ENCODE measurements at places on chromosomes 3 and 15.

DNA sequence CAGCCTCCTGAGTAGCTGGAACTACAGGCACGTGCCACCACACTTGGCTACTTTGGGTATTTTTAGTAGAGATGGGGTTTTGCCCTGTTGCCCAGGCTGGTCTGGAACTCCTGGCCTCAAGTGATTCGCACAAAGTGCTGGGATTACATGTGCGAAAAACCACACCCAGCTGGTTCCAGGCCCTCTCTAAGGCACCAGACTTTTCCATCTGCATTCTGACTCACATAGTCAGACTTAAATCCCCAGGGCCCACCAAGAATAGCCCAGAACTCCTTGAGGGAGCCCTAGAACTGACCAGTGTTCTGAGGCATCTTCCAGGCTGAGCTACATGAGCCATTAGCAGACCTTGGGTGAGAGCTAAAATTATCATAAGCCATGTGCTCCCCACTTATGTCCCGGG lies 68.1 kb downstream of the NMD3 start:
- DNase-seq: no peak

DNA sequence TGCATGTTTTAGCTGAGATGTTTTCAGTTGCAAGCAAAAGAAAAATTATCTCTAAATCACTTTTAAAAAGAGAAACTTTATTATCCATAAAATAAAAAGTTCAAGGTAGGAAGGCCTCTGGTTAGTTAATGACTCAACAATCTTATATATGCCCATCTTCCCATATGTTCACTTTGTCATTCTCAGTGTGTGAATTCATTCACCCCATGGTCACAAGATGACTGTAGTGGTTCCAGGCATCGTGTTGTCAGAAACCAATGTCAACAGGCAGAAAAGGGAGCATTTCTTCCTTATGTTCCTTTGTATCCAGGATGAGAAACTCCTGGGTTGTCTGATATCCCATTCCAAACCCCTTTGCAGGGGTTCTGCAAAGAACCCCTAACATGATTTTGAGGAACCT lies 119.9 kb upstream of the RAP2B start:
- no peak for DNase-seq

- DNase-seq: no peak
Measured at GRCh38 chr3:64214381-64215018, 10.8 kb downstream of the PRICKLE2 start.

GRCh38 chr3:31622636-31623288 lies 90.0 kb downstream of the STT3B start:
- no peak for DNase-seq

DNA sequence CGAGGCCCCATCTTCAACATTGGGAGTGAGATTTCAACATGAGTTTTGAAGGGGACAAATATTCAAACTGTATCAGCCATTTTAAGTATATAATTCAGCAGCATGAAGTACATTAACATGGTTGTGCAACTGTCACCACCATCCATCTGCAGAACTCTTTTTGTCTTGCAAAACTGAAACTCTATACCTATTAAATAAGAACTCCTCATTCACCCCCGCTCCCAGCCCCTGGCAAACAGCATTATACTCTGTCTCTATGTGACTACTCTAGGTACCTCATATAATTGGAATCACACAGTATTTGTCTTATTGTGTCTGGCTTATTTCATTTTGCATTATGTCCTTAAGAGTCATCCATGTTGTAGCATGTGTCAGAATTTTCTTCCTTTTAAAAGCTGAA lies 110.1 kb downstream of the MAP2K5 start:
- no peak for DNase-seq

- no peak for DNase-seq
Measured at GRCh38 chr15:84904419-84904818, 20.0 kb downstream of the SLC28A1 start.

GRCh38 chr3:31974471-31974870 lies 6.6 kb downstream of the OSBPL10 start:
- no peak for DNase-seq
